ENCODE measurements at places on chromosomes 6 and 20.

GRCh38 chr6:11139051-11139960 is 27.8 kb upstream of the ERVFRD-1 start:
- no peak for DNase-seq

DNA sequence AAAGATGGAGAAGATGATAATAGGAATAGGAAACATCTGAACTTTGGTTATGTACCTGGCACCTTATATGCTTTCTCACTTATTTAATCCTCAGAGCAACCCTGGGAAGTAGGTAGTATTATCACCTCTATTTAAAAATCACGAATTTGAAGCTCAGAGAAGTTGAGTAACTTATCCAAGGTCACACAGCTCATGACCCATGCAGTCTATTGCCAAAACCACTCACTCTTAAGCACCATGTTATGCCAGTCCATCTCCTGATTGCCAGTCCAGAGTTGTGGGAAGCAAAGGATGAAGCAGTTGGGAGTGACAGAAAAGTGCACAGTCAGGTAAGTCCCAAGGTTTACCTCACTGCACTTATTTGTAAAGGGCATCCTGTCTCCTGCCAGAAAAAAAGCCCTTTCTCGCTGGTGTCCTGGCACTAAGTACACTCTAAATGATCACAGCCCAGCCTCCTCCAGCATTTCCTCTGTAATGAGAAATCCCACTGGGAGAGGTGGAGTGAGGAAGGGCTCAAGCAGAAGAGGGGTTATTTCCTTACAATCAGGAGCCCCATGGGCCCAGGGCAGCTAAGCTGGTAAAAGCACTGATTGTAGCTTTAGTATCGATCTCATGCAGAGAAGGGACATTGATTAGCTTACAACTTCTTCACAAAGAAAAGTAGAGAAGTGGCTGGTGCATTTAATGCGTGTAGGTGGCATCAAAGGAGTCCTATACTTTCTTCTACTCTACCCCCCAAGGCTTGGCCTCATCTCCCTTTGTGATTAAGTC is 21.3 kb upstream of the SCGN start:
- DNase-seq: no peak

DNA sequence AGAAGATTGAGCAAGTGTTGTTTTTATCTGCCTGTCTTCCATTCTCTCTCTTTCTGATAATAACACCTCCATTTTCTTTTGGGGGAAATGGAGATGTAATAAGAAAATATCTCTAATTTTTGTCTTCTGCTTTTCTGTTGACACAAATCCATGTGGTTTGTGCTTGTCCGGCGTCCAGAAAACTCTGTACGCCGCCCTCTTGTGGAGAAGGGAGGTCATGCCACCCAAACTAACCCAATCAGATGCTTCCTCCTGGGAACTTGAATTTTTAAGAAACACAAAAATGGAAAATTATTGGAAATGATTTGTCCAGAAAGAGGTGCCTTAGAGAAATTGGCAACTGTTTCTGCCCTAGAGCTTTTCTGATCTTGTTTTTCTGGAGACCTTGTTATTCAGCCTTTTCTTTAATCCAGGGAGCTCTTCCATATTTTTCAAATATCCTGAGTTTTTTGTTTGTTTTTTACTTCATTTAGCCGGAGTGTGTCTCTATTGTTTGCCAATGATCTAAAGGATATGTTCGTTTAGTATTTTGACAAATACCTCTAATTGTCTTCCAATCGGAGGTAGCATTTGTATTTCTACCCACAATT is 17.8 kb upstream of the FNDC1 start:
- DNase-seq: no peak

GRCh38 chr6:22717915-22718314 is 148.5 kb downstream of the HDGFL1 start:
- DNase-seq: no peak

DNA sequence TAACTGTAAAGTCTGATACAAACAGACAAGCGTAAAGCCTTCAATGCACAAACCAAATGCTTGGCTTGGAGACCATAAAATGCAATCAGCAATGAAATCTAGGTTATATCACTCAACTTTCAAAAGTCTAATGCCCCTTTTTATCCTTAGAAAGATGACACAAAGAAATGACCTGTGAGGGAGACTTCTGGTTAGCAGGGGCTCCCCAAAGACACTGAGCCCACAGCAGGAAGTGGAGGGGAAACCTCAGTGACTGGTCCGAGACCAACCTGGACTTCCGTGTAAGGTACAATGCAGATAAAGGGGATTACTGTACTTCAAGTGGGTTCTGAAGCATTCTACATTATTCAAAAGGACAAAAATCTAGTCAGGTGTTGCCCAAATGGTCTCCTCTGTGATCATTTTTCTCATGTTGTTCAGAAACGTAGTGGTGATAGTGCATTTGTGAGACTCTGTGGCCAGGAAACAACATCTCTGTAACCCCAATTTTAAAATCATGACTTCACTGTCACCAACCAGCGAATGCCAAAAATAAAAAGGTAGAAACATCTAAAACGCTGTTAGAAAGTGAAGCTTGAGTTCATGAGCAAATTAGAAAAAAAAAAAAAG is 88.2 kb downstream of the HIVEP2 start:
- no peak for DNase-seq

DNA sequence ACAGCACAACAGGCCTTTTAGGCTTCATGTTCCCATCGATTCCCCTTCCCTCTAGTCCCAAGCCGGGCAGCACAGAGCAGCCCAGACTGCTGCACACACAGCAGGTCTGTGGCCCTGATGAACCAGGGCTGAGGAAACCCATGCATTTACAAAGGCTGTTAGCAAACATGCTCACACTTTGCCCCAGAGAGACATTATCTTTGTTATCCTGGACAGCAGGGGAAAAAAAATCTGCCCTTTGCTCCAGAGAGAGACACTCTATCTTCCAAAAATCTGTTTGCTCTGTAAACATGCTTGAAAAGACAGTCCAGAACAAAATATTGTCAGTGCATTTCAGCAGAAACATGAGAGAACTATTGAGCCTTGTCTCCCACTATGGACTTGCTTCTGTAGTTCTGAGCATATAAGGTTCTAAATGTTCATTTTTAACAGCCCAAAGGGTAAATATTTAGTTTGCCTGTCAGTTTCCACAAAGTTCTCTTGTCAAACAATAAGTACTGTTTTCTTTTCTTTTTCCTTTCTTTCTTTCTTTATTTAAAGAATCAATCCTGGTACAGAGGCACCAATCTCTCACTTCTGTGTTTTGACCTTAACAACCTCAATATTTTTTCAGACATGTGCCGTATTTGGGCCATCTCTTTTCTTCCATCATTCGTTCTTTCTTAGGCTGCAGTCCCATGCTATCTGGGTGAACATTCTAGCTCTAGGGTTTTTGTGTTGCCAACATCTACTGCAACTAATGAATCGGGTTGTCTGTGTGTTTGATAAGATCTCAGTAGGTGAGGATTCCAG is 468.0 kb downstream of the EPM2A start:
- no peak for DNase-seq
